ENCODE measurements at places on chromosomes 12 and 14. TPM values are rescaled to one million over a fixed set of nuclear protein-coding genes. Genes with fewer than 3 reads are reported as not detected.

DNA sequence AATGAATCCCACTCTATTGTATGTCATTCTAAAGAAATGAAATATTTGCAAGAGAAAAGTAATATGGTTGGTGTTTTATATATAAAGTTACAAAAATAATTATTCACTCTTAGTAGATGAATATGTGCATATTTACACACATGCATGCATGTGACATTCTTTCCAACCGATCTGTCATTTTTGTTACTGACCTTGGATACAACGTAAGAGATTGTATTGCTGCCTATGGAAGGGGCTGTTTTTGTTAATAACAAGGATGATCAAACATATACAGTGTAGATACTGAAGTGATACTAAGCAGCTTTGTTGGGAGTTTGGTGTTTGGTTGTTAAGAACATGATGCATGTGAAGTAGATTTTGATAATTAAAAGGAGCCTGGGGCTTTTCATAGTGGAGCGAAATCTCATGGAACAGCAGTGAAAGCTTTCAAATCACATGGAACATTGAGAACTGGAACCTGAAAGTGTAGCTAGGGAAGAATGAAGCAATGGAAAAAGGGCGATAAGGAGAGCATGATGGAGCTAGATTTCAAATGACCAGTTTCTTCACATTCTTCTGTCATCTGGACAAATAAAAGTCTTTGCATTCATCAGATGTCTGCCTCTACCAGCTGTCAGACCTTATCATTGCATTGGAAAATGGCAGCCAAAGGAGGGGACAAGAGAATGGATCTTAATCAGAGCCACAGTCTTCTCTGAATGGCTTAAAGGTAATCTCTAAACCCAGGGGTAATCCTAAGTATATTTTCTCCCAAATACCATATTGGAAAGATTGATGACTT lies 10.0 kb downstream of the BORCS5 start:
- no peak for DNase-seq

DNA sequence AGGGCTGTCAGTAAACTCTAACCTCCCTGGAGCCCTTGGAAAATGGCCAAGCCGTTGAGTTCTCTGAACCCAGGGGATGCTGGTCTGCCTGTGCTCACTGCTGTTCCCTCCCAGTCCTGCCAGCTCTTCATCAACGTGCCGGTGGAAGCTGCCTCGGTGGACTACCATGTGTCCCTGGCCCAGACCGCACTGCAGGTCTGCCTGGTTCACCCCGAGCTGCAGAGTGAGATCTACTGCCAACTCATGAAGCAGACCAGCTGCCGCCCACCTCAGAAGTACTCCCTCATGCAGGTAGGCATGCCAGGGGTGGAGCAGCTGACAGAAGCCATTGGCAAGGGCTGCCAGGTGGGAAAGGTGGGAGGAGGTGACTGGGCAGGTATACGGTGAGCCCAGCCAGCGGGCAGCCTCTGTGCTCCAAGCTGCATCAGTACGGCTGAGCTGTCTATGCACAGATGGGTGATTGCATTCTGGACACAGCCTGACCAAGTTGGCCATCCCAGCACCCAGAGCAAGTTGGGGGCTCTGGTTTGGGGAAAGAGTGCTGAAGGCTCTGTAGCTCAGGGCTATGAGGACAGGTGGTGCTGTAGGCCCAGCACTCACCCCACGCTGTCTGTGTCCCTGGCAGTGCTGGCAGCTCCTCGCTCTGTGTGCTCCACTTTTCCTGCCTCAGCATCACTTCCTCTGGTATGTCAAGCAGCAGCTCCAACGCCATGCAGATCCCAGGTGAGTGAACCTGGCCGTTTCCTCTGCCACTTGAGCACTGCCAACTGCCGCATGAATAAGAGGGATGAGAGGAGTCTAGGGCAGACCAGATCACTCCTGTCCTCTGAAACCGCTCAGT lies 21.9 kb downstream of the PIGH start:
- DNase-seq = no peak

DNA sequence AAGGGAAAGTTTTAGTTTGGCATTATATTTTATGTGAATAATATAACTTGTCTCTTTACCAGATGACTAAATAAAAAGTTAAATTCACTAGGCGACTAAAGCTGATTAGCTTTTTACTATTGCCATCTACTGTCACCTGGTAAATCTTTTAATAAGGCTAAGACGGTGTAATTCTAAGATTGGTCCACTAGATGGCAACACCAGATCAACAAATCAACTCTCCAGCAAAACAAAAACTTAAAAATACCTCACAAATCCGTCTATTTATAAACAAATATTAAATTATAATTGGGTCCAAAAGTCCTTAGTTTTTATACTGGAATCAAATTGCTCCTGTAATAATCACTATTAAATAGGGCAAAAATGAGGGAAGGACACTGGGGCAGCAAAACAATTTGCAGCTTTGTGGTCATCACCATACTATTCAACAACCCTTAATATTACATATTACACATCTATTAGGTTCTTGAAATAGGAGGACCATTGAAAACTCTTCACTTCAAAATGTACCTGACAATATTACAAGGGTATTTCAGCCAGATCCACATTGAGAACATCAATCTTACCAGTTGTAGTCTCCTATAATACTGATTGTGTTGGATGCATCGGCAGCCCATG lies 47.9 kb downstream of the GALC start:
- no peak for DNase-seq

DNA sequence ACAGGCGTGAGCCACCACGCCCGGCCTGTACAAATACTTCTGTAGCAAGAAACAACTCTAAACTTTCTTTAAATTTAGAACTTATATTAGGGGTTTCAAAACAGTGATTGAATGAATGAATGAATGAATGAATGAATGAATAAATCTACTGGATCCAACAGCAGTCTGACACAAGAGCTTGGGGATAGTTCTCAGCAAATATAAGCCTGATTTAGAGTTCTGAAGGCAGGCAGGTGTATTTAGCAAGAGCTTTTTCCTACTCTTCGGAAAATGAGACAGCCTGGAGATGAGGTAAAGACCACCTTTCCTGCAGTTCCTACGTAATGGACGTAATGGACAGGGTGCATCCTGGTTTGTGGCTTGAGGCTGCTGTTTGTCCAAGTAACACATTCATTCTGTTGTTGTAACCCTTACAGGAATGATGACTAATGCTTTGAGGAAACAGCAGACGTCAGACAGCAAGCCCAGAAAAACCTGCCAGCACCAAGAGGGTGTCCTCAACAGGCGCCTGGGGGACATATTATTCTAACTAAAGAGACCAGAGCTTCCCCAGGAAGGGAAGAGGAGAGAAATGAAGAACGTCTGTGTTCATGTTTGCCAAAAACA lies 277.4 kb upstream of the SOX5 start:
- peak; percentile 52 for DNase-seq

DNA sequence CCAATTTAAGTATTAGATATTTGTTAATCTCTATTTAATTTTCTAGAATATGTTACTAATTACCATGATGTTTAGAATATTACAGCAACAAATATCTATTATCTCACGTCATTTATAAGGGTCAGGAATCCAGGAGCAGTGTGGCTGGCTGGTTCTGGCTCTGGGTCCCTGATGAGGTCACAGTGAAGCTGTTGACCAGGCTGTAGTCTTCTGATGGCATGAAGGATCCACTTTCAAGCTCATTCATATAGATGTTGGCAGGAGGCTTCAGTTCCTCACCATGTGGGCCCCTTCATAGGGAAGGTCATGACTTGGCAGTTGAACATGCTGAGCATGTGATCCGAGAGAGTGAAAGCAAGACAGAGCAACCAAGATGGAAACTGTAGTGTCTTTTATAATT lies 375.6 kb downstream of the ATP23 start:
- no peak for DNase-seq

GRCh38 chr12:10213168-10214135 lies 775 bp downstream of the GABARAPL1 start:
- DNase-seq = peak; percentile 70

DNA sequence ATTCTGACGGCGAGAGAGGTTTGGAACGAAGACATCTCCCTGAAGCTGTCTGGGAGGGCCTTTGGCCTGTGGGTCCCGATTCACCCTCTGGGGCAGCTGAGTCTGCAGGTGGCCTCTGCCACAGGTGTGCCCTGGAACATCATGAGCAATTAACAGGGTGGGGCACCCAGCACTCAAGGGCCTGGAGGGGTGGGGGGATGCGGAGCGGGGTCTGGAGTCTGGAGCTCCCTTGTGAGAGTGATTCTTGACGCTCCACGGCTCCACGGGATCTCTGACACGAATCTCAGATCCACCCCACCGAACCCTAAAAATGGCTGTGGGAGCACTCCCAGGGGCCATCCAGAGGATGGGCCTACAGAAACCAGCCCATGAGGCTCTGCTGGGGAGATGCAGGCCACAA lies 8.3 kb downstream of the ITPK1 start:
- no peak for DNase-seq

GRCh38 chr14:74155749-74156148 lies 71.0 kb downstream of the LIN52 start:
- DNase-seq = no peak

DNA sequence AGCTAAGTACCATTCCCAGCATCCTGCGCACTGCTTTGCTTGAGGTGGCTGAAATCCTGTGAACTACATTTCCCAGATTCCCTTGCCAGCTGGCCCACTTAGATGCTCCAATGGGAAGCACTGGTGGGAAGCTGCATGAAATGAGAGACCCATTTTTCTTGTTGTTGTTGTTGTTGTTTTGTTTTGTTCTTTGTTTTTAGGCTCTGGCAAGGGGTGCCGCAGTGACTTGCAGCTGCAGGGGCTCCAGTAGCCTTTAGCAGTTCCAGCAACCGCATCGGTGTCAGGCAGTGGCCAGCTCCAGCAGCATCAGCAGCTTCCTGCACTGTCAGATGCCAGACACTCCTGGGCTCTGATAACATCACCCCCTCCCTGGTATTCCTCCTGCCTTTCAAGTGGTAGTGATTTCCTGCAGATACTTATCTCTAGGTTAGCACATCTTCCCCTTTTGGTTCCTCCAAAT lies 8.8 kb upstream of the EGLN3 start:
- DNase-seq = no peak

DNA sequence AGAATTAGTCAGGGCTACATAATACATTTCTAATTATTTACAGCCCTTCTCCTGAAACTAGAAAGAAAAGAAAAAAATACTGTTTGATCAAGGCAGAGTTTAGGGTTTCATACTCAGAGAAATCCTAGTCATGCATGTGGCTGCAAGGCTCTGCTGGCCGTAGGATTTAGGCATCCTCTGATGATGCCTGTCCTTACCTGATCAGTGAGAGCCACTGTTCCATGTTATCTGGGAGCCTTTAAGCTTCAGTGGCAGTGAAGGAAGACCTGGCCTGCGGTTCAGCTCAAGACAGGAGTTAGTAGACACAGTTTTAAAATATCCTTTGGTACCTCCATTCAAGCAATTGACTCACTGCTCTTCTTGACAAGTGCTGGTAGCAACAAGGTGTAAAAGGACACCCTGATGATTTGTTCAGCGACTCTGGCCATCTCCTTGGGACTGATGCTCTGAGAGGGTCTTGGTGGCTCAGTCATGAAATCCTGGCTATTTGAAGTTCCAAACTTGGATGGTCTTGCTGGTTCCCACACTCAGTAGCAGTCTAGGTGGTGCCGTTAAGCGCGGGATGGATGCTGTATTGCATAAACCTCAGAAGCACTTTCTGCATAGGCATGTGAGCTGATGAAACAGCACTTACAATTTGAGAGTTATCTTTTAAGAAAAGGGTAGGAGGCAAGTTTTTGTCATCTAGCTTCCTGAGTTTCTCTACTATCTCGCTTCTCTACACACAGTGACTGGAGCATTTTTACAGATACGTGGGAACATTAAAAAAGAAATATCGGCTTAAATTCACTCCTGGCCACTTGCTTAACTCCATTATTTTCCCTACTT lies 162.0 kb downstream of the SAMD4A start:
- no peak for DNase-seq

GRCh38 chr12:49388682-49389386 lies 21.6 kb downstream of the SPATS2 start:
- no peak for DNase-seq

- DNase-seq = no peak
Measured at GRCh38 chr14:39322807-39323206, 89.1 kb downstream of the MIA2 start.

DNA sequence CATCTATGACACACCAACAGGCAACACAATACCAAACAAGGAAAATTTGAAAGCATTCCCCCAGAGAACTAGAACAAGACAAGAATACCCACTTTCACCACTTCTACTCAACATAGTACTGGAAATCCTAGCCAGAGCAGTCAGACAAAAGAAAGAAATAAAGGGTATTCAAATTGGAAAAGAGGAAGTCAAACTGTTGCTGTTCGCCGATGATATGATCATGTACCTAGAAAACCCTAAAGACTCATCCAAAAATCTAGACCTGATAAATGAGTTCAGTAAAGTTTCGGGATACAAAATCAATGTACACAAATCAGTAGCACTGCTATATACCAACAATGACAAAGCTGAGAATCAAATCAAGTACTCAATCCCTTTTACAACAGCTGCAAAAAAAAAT lies 8.1 kb upstream of the ATL1 start:
- DNase-seq = no peak

DNA sequence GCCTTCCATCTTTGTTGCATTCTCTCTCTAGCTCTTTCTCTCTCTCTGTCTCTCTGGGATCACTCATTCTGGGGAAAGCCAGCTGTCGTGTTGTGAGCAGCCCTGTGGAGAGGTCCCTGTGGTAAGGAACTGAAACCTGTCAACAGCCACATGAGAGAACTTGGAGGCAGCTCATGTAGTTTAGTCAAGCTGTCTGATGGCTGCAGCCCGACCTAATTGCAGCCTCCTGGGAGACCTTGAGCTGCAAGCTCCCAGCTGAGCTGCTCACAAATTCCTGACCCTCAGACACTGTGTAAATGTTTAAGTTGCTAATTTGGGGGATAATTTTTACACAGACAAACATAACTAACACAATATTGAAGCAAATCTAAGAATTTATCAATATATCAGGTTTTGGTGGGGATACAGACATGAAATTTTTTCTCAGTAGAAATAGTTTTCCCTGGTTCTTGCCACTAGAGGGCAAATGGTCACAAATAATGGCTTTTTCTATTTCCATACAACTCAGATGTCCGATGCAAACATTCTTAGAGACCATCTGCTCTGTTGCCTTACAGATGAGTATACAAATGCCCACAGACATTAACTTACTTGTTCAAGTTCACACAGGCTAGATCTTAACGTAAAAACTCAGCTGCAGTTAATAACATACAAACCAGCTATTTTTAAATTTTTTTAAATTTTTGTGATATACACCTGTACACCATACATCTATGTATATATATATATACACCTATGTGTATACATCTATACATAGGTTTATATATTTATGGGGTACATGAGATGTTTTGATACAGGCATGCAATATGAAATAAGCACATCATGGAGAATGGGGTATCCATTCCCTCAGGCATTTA lies 15.5 kb upstream of the KRR1 start:
- no peak for DNase-seq

- DNase-seq = no peak
Measured at GRCh38 chr14:94038510-94038909, 12.4 kb downstream of the OTUB2 start.

- DNase-seq = peak; percentile 79
Measured at GRCh38 chr12:46224386-46224785, 44.5 kb downstream of the SLC38A1 start.

GRCh38 chr14:75549169-75549568 lies 26.9 kb downstream of the BATF start:
- DNase-seq = no peak

Gene CEP170B
- 42.2 TPM for total RNA-seq

Gene PNN
- total RNA-seq = 84.1 TPM

Gene LRCOL1
- not detected for total RNA-seq

Gene SLC5A8
- total RNA-seq = not detected

Gene TAS2R42
- not detected for total RNA-seq

Gene GPRC5D
- total RNA-seq = 0.47 TPM

Gene TDRD9
- 2.8 TPM for total RNA-seq

Gene MAP3K9
- total RNA-seq = 14.0 TPM

Gene TAC3
- not detected for total RNA-seq

Gene WNT1
- not detected for total RNA-seq

Gene DHRS2
- 1,842 TPM for total RNA-seq

Gene HEBP1
- 57.7 TPM for total RNA-seq

All from ureter (tissue), 1 donor.